ENCODE measurements at places on chromosomes 7 and 10.

DNA sequence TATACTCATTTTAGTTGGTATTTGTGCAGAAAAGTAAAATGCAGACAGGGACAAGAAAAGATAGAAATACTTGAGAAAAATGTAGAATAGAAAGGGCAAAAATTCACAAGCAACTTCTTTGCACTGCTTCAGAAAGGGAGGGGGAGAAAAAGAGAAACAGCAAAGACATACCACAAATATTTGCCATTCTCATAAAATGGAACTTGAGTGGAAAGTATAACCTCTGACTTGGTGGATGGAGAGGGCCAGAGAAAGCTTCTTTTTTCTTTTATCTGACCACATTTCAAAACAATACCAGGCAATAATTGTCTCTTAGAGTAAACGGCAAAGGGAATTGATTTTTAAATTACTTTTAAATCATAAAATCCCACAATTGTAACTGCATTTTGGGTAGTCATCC is 35.8 kb upstream of the TRUB1 start:
- no peak for DNase-seq

- no peak for DNase-seq
Observed at GRCh38 chr10:47028466-47028865, 117.2 kb downstream of the PTPN20 start.

- no peak for DNase-seq
Observed at GRCh38 chr7:28787106-28787505, 171.0 kb downstream of the TRIL start.

DNA sequence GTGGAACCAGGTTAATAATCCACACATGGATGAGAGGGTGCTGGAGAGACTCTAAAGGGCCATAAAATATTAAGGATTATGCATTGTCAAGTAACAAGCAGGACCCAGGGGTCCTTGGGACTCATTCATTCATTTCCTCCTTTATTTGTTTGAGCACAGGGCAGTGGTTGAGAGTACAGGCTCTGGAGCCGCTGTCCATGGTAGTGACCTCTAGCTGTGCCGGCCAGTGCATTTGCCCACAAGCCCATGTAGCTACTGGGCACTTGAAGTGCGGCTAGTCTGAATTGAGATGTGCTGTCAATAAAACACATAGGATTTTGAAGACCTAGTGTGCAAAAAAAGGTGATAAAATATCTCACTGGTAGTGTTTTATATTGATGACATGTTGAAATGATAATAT is 137.6 kb downstream of the C10orf105 start:
- DNase-seq = no peak

DNA sequence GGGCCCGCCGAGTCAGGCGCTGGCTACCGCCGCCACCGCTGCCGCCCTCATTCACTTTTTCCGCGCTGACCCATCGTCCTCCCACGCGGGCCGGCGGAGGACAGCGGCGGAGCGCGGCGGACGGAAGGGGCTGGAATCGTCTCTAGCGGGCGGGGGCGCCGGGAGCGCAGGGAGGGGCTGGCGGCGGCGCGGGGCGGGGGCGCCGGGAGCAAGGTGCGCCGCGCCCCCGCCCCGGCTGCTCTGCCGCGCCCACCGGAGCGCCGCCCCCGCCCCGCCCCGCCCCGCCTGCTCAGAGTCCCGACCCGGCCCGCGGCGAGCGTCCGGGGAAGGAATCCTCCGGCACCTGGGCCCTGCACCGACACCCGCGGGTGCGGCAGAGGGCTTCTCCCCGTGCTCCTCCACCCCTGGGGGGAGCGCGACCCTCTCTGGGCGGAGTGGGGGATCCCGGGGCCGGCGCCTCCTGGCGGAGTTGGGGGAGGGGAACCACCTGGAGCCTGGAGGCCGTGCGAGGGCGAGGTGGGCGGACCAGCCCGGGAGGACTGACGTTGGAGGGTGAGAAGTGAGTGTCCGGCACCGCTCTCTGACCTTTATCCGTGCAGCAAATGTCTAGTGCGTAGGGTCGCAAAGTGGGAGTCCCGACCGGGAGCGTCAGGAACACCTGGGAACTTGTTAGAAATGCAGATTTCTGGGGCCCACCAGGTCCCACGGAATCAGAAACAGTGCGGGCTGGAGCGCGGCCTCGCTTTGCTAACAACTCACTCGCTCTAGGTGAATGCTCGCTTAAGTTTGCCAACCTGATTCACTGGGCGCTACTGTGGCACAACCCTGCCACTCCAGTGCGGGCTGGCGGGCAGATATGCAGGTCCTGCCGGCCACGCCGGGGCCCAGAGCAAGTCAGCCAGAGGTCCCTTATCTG is at the start of gene COBL:
COBL (minus strand) TSS at position 144 of the 916 bp plus-strand sequence. CDS start 176 bp downstream, outside the sequence.
- no peak for DNase-seq

- DNase-seq = no peak
Observed at GRCh38 chr10:48701941-48702340, 17.3 kb downstream of the WDFY4 start.

- no peak for DNase-seq
Observed at GRCh38 chr7:147607157-147607800, 983.3 kb upstream of the C7orf33 start.

DNA sequence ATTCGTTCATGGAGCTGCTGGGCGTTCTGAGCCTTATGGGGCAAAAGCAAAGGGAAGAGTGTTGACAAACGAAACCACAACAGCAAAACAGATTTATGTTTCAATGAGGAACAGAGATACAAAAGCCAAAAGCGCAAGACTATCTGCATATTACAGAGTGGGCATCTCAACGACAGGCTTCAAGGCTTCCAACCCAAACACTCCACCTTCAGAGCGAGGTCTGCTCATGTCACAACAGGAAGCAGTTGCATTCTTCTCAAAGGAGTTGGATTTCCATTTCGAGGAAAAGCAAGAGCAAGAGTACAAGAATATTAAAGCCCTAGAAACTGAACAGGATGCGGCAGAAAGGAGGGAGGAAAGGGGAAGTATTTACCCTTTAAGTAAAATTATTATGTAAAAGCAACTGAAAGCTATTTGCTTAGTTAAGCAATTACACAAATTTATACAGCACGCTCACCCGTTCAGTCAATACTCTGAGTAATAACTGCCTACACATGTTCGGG is 189.3 kb downstream of the ELMO1 start:
- no peak for DNase-seq

DNA sequence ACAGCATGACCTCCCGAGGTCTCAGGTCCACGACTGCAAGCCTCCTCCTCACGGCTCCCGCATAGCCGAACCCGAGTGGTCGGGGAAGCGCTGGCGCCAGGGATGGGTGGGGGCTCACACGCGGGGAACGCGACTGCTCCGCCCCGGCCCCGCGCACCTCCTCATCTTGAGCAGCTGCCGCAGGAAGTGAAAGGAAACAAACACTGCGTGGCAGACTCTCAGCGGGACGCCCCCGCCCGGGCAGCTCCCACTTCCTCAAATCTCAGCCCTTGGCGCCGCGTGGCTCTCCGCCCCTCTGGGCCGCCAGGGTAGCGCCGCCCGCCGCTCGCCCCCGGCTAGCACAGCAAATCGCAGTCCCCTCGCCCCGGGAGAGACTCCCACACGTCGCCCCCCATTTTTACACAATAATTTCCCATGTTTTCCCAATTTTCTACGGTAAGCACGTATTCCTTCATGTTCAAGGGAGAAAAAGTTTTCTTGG is at the start of gene TMEM243:
TMEM243 (minus strand) TSS at position 188 of the 481 bp plus-strand sequence. CDS start 229 bp downstream, outside the sequence.
- DNase-seq = peak; percentile 66
